Peyer's patch (tissue), 4 donors: ENCODE measurements at places on chromosomes 13 and 19. TPM values are rescaled to one million over a fixed set of nuclear protein-coding genes. Genes with fewer than 3 reads are reported as not detected.
A peak's percentile ranks its signal among the peaks of the same experiment; 100 is the strongest.

GRCh38 chr13:75636436-75637180, 478 bp downstream of the LMO7 start:
- H3K4me1 ChIP-seq: peaks cover 6% of the 10 kb centered on the region
- peak overlapping the region; percentile 64 for H3K4me3 ChIP-seq
- peak overlapping the region; percentile 49 for H3K27ac ChIP-seq
- no peaks in the 10 kb centered on the region for H3K27me3 ChIP-seq

DNA sequence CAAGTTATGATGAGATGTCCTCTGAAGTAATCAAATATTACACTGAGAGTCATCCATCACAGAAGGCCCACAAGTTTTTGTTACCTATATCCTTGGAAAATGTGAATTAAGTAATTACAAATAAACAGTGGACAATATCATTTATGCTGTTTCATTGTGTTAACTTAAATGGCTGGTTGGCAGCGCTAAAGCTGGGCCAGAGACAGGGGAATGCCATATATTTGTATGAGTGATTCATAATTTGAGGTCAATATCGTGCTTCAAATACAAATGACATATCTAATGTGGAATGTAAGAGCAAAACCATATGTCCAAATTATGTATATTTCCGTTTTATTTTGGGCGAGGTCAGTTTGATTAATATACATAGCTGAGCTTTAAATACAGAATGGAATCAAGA, 1556.2 kb downstream of the SLITRK5 start:
- no peak overlapping the region for H3K4me3 ChIP-seq
- H3K36me3 ChIP-seq: no peaks in the 10 kb centered on the region
- H3K4me1 ChIP-seq: no peaks in the 10 kb centered on the region
- DNase-seq: no peak

GRCh38 chr19:4266253-4267000, 12.6 kb upstream of the SHD start:
- H3K4me3 ChIP-seq: no peak overlapping the region
- no peaks in the 10 kb centered on the region for H3K27me3 ChIP-seq
- DNase-seq: no peak
- no peaks in the 10 kb centered on the region for H3K36me3 ChIP-seq

DNA sequence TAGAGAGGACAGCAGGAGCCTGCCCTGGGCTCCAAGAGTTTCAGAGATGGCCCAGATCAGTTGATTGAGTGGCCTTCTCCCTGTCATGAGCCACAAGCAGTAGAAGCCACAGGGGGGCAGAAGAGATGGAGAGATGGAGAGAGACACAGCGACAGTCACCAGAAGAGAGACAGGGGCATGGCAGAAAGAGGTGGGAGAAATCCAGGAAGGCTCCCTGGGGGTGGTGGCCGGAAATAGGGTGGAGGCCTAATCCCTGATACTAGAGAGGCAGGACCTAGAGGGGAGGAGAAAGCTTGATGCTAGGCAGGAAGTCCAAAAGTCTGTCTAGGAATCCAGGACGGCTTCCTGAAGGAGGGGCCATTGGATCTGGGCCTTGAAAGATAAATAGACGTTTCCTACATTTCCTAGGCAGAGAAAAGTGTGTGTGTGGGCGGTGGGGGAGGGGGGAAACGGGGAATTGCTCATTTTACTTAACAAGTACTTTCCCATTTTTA, 9.6 kb upstream of the TPM4 start:
- peaks cover 12% of the 10 kb centered on the region for H3K4me1 ChIP-seq
- H3K27ac ChIP-seq: peak overlapping the region; percentile 47
- no peaks in the 10 kb centered on the region for H3K27me3 ChIP-seq
- peak; percentile 67 for DNase-seq
- H3K4me3 ChIP-seq: no peak overlapping the region

GRCh38 chr13:39273953-39274738, 235.9 kb downstream of the NHLRC3 start:
- DNase-seq: no peak
- no peaks in the 10 kb centered on the region for H3K27me3 ChIP-seq
- H3K4me1 ChIP-seq: no peaks in the 10 kb centered on the region
- no peak overlapping the region for H3K4me3 ChIP-seq
- no peaks in the 10 kb centered on the region for H3K36me3 ChIP-seq

The SPRED3 gene
- total RNA-seq: 5.9 TPM

The ERICH6B gene
- not detected for total RNA-seq

The CYP4F2 gene
- 648 TPM for total RNA-seq

The GARIN5A gene
- 2.0 TPM for total RNA-seq

The ALOX5AP gene
- total RNA-seq: 7.9 TPM

The ZNF626 gene
- total RNA-seq: 11.6 TPM

The CRLF1 gene
- total RNA-seq: 4.0 TPM

The ARL11 gene
- total RNA-seq: 3.4 TPM

The C1QTNF9 gene
- total RNA-seq: 0.40 TPM

The C3 gene
- 235 TPM for total RNA-seq

The ELANE gene
- total RNA-seq: not detected
